ENCODE measurements at places on chromosomes 5 and 9.

DNA sequence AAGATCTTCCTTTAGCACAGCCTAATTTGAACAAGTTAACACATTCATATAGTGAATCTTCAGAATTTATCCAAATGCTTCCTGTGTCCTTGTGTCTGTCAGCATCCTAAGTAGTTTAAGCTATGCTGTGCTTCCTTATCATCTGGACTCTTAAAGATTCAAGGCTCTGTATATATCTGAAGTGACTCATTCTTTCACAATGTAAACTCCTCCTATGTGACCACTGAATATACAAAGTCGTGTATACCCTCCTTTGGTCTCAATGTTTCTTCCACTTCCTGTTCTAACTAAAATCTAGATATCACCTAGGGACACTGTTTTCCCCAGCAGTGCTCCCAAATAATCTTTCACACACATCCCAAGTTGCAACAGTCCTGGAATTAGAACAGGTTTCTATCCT lies 935.7 kb upstream of the NUDT12 start:
- no peak for DNase-seq

GRCh38 chr5:130286971-130287370 lies 382.7 kb downstream of the CHSY3 start:
- no peak for DNase-seq

DNA sequence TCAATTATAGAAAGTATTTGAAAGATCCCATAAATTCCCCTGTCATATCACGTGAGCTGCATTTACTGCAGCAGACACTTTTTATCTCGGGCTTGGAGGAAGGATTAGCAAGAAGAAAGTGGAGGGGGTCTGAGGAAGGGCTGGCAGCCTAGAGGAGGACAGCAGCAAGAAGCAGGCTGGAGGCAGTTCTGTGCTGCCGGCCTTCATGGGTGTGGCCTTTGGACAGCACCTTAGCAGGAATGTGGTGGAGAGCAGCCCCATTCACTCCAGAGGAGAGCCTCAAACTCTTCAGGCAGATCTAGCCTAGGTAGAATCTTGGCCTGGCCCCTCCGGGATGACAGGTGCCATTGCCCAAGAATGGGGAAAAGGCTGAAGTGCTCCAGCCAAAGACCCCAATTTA lies 89.8 kb upstream of the GABRP start:
- DNase-seq, result no peak

DNA sequence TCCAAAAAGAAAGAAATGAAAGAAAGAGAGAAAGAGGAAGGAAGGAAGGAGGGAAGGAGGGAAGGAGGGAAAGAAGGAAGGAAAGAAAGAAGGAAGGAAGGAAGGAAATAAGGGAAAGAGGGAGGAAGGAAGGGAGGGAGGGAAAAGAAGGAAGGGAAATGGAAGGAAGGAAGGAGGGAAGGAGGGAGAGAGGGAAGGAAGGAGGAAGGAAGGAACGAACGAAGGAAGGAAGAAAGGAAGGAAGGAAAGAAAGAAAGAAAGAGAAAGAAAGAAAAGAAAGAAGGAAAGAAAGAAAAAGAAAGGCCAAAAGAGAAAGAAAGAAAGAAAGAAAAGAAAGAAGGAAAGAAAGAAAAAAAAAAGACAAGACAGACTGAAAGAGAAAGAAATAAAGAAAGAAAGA lies 263.9 kb upstream of the ATP10B start:
- no peak for DNase-seq

GRCh38 chr9:70832492-70832891 lies 288.9 kb downstream of the TRPM3 start:
- DNase-seq, result no peak

DNA sequence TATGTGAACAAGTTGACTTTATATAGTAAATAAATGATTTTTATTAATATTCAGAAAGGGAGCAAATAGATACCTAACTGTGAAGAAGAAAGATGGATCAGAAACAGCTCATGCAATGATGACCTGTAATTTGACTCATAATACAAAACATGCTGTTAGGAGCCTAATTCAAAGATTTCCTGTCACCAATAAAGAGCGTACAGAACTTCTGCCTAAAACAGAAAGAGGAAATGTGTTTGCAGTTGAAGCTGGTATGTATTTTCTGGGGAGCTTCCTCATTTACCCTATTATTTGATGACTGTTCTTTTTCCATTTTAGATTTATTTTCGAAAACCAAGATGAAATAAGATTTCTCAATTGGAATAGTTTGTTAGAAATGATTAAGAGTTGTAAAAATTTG lies 11.4 kb downstream of the YTHDC2 start:
- no peak for DNase-seq
